ENCODE measurements at places on chromosomes 7 and 10.

- DNase-seq: no peak
These were observed 34.8 kb downstream of the ZMIZ1 start for GRCh38 chr10:79103585-79103984.

- DNase-seq: no peak
These were observed 25.8 kb downstream of the AP5Z1 start for GRCh38 chr7:4800926-4801838.

DNA sequence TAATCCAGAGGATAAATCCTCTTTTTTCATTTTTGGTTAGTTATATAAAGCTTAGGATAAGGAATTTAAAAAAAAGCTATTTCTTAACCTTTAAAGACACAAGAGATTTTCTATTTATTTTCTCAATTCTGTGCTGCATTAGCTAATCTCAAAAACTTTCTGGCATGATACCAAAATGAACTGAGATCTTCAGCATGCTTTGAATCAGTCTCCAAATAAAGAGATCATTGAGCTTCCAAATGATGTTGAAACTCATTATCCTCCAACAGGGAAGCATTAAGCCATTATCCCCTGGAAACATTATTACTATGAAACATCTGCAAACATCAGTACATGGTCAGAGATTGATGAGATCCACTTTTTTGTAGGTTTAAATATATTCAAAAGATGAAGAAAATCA lies 350.3 kb upstream of the TEX47 start:
- DNase-seq: no peak

DNA sequence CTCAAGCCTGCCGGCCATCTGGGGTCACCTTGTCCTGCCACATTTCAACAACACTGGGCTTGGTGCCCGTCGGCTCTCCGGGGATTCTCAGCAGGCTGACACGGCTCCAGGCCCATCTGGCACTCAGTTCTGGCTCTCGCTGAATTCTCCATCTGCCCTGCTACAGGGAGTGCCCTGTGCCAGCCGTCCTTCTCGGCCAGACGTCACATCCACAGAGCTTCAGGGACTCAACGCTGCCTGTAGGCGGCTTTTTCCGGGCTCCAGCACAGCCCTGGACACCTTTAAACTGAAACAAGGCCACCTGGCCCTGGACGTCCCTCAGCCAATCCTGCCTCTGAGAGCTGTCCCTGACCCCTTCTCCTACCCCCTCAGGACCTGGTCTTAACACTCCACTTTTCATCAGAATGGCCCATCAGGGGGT lies 43.0 kb downstream of the TMEM130 start:
- DNase-seq: peak; percentile 98

GRCh38 chr10:5959581-5960069 lies 17.7 kb downstream of the IL15RA start:
- DNase-seq: no peak

DNA sequence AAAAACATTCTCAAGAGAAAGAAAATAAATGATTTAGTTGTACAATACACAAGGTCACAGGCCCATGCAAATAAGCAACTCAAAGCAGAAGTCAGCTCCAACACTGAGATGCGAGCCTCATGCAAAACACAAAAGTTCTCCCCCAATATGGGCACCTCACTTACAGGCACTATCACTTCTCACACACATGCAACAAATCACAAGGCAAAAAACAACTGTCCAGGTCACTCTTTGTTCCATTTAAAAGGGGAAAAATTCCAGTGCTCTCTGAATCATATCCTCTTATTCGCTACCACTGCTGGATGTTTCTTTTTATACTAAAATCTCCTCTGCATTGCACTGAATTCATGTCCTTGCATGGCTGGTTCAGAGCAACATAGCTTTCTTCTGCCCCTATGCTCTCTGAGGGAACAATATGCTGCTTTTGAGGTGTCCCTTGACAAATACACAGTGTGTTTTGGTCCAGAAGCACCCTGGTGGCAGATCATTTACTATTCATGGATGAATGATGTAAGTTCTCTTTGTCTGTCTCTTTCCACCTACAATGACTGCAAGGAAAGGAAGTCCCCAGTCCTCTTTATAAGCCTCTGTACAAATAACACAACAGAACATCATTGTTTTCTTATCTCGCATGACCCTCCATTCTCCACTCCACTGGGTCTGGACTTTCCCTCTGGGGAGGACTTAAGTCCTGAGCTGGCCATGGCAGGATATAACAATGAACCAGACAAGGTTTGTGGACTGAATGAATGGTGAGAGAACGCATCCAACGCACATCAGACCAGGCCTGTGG lies 85.4 kb upstream of the GSDME start:
- no peak for DNase-seq

GRCh38 chr10:79001082-79001885 lies 67.5 kb upstream of the ZMIZ1 start:
- no peak for DNase-seq

DNA sequence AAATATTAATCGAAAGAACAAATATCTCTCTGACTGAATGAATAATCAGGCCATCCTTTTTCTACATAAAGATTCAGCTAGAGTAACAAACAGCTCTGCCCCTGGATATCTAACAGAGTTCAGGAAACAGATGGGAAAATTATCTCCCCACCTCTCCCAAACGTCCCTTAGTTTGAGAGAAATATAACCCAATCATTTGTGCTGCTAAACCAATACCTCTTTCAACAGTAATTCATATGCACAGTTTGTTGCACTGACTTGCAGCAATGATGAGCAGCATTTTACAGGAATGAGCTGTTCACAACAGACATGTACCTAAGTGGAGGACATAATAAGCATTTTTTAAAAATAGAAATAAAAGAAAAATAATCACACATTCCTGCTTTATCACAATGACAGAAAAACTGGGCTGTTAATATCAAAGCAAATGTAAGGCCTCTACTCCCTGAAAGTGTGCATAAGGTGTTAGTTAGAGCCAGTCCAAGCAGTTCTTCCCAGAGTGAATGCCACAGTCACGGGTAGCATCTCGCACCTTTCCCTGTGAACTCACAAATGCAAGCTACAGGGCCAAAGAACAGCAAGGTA lies 2.3 kb downstream of the CREB3L2 start:
- no peak for DNase-seq

DNA sequence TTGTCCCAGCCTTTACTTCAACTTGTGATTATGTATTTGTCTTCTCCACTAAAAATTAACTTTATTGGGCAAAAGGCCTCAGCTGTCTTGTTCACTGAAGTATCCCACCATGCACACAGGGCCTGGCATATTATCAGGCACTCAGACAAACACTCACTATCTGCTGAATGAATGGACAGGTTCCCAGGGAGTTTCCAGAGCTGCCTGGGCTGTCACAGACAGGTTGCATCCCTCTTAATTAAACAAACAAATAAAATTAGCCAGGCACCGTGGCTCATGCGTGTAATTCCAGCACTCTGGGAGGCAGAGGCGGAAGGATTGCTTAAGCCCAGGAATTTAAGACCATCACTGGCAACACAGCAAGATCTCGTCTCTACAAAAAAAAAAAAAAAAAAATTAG lies 1.5 kb upstream of the TSPAN14 start:
- no peak for DNase-seq

GRCh38 chr7:123030631-123031030 lies 35.1 kb upstream of the TAS2R16 start:
- DNase-seq: no peak

DNA sequence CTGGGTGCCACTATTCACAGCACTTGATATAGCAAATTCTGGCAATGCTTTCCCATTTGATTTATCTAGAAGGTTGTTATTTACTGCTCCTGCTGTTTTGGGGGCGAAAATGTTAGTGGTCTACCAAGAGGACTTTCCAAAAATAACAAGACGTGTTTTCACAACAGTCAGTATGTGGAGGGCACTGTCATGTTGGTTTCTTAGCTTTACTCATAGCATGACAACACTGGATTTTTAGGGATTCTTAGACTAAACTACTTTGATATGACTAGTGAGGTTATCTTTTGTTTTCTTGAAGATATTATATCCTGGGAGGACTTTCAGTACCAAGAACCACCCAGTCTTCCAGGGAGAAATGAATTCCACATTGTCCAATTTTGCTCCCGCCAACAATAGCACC lies 49.4 kb downstream of the NUDCD3 start:
- DNase-seq: no peak

DNA sequence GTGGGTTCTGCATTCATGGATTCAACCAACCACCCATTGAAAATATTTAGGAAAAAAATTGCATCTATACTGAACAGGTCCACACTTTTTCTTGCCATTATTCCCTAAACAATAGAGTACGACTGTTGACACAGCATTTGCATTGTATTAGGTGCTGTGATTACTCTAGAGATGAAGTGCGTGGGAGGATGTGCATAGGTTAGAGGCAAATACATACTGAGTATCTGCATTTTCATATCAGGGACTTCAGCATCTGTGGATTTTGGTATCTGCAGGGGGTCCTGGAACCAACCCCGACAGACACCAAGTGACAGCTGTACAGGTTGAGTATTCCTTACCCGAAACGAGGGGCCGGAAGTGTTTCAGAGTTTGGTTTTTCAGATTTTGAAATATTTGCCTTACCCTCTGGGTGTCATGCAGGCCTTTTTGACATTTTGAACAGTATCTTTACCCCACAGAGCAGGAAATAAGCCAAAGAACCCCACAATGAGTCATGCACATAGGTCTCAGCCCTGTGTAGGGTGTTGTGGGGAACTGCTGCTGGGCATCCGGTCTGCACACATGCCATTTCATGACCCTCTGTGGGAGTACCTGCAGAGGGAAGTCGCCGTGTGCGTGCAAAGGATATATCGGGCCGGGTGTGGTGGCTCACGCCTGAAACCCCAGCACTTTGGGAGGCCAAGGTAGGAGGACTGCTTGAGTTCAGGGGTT lies 14.5 kb downstream of the NUDT5 start:
- DNase-seq: no peak

DNA sequence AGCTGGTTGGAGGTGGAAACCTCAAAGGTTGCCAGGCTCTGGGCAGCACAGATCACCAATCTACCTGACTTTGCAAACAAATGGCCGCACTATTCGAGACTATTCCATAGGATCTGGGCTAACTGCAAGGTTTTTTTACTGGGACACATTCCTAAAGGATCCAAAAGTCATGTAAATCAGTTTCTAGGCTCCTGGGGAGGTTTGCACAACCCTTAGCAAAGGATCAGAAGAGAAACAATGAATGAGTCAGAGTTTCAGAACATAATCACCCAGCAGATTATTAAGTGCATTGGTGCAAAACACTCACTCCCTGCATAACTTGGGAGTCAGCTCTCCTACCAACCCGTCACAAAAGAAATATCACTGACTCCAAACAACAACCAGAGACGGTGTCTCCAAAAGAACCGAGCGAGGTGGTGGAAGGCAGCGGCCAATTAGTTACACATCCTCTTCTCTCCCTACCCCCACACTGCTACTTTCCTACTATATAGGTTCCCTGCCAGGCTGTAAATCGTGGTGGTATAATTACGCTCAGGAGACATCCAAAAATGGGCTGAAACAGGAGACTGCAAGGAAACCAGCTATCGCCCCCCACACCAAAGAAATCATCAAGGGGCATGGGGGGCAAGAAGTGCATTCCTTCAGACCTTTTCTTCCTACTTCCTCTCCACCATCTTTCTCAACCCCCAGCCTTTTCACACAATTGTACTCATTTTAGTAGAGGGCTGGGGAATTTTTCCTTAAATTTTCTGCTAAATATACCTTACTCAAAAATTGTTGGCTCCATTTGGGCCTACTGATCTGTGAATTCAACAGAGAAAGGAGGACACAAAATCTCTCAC lies 3.2 kb downstream of the UBE2H start:
- no peak for DNase-seq

- no peak for DNase-seq
These were observed 733.9 kb upstream of the PHF14 start for GRCh38 chr7:10239695-10240345.

DNA sequence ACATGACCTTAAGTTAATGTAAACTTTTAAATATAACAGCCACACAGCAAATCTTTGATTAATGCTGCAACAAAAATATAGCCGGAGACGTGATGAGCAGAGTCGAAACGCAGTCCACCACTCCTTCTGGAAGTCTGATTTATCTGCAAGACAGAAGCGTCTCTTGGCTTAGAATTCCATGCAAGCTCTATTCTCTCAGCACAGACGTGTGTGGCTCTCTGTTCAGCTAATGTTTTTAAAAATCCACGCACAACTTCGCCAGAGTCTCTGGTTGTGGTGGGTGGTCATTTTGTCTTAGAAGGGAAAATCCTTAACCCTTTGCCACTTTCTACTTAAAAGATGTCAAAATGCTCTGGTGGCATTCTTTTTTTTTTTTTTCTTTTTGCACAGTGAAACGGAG lies 438.0 kb upstream of the MGMT start:
- no peak for DNase-seq

- no peak for DNase-seq
These were observed 13.1 kb upstream of the SP8 start for GRCh38 chr7:20799566-20800366.

- DNase-seq: no peak
These were observed 169.6 kb downstream of the ELFN1 start for GRCh38 chr7:1839701-1840100.

- DNase-seq: no peak
These were observed 46.5 kb downstream of the PRR15 start for GRCh38 chr7:29610086-29610485.

GRCh38 chr10:70137135-70137534 lies 4.5 kb upstream of the AIFM2 start:
- no peak for DNase-seq

DNA sequence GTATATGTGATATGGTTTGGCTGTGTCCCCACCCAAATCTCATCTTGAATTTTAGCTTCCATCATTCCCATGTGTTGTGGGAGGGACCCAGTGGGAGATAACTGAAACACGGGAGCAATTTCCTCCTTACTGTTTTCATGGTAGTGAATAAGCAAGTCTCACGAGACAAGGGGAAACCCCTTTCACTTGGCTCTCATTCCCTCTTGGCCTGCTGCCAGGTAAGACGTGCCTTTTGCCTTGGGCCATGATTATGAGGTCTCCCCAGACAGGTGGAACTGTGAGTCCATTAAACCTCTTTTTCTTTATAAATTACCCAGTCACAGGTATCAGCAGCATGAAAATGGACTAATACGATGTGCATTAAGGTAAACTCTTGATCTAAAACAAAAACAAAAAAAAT lies 357.1 kb upstream of the AOAH start:
- DNase-seq: no peak

GRCh38 chr10:123200531-123200930 lies 46.3 kb downstream of the BUB3 start:
- DNase-seq: no peak

DNA sequence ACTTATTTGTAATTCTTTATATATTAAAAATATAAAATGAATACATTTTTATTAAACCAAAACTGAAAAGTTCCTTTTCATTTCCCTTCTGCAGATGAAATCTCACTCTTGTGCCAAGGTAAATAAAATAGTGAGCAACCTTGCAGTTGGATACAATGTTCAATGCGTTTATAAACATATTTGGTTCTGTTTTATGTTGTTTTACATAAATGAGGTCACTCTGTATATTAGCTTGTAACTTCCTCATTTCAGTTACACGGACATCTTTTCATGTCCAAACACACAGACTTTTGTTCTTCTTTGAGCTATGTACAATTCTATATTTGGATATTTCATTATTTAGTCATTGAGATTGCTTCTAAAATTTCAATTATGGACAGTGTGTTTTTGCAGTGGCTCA lies 107.7 kb downstream of the BBS9 start:
- DNase-seq: no peak

Data from cerebellar nuclear complex (tissue), 1 donor.